GM18507 (cell line): ENCODE measurements at places on chromosomes 6 and 20.

DNA sequence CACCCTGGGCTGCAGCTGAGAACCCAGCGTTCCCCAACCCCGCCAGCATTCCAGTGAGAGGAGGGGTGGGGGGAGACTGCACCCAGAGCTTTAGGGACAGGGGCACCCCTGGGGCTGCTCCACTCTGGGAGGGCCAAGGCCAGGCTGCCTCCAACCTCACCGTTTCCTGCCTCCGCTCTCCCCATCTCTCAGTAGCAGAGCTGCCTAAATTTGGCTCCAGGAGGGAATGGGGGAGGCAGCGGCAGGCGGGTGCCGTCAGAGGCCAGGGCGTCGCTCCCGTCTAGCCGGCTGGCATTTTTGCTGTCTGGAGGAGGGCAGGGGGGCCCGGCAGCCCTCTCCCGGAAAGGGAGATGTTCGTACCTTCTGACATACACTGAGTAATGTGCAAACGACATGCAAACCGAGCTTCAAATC is 46.6 kb downstream of the NOL4L start:
- no peak for DNase-seq

DNA sequence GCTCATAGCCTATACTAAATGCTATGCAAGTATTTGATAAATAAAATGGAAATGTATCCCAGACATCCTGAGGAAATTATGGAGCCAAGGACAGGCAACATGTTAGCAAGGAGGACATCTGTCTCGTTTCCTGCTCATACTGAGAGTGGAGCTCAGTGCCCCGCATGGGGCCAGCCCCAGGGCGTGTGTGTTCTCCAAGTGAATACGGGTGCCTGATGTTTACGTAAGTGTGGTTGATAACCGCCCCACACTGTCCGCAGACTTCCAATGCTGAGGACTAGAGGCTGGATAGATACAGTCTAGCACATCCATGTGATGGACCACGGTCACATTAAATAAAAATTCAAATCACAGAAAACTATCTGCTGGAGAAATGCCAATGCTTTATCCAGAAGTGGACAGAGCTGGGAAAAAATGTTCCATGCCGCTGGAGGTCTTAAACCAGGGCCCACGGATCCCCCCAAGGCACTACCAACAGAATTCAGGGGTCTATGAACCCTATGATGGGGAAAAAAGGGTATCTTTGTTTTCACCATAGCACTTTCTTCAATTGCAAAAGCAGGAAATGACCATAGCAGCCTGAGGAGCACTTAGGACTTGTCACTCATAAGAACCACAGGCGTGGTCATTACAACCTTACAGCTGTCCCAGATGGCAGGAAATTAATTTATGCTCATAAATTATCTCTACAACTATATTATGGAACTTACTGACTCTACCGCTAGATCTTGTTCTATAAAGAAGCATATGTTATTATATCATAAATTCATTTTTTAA is 24.9 kb downstream of the TGM2 start:
- no peak for DNase-seq

DNA sequence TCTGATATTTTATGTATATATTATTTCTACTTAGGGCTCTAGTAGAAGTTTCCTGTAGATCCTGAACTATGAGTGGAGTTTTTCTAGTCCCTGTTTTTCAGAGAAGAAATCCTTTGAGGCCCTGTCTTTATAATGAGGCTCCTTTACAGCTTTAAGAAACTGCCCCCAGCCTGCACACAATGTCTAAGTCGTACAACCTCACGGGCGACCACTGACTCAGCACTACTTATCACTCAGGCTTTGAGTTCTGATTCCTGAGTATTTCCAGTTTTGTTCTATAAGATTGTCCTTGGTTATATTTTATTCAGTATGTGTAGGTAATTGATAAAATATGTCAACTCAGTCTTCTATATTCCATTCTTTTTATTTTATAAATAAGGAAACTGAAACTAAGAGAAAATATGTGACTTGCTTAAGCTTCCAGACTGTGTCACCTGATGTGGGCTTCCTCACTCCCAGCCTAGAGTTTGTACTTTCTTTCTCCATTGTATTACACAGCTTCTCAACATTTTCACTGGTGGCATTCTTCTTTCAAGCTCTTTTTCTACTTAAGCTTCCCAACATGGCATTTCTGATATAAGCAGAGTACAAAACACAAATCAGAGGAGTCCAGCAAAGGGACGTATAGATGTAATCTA is 167.0 kb downstream of the TBX18 start:
- no peak for DNase-seq

GRCh38 chr6:56572788-56573471 is 69.8 kb downstream of the DST start:
- no peak for DNase-seq

DNA sequence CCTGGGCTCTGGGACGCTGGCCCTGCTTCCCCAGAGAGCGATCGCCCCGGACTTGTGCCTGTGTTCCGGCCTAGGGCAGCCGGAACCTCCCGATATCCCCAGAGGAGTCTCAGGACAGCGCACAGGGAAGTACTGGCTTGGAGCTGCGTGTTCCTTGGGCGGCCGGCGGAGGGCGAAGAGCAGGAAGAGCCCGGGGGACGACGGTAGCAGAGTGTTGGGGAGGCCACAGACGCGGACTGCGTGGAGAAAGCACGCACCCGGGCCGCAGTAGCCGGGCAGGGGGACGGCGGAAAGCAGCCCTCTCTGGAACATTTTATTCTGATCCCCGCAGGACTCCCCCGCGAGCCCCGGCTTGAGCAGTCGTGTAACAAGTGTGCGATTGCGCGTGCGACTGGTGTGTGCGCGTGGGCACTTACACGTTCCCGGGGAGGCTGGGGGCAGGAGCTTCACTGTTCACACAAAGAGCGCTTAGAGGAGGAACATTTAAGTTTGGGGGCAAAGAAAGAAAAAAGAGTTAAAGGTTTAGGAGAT is 36.1 kb downstream of the NCR2 start:
- DNase-seq = no peak

- no peak for DNase-seq
Measured at GRCh38 chr6:150633486-150633834, 33.8 kb downstream of the PLEKHG1 start.

DNA sequence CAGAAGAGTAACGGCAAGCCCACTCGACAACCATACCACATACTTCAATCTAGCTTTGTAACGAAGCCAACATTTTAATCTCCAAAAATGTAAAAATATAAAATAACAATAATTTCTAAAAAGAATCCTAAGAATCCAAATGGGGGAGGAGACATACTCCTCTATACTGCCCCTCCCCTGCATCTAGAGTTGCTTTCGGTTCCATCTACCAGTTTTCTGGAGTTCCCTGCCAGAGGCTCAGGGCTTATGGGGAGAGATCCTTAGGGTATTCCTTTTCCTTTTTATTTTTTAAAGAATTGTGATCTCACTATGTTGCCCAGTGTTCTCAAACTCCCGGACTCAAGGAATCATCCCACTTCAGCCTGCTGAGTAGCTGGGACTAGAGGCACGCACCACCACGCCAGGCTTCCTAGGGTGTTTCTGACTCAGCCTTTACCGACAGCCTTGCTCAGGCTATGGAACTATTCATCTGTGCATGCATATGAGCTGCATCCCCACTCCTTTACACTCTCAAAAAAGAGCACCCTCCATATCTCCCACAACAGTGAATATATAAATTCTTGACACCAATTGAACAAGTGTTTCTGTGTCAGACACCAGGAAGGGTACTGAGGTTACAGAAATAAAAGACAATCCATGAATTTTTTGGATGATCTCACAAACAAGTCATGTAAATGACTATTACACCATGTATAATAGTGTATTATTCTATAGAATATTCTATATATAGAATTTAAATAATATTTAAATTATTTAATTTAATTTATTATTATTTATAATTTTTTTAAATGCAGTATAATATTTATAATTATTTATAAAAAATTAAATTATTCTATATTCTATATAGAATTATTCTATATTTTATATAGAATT is 40.7 kb upstream of the UBR2 start:
- DNase-seq = no peak

- no peak for DNase-seq
Measured at GRCh38 chr6:120129228-120129627, 779.7 kb upstream of the MAN1A1 start.

- no peak for DNase-seq
Measured at GRCh38 chr20:20492521-20493332, 124.8 kb downstream of the INSM1 start.

DNA sequence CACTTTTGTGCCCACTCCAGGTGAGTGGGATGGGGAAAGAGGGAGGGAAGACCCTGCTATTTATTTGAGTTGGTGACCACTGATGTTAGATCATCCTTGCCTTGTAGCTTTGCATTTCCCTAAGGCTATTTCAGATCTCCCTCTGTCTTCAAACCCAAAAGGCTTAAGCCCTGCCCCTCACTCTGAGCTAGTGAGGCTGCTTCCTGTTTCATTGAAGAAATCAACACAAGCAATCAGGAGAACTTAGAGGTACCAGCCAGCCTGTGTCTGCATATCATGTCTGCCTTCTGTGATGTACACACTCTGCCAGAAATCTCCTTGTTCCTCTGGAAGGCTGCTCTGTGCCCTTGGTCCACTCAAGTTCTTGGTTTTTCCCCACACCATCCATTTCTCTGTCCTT is 135.3 kb downstream of the ARID1B start:
- DNase-seq = no peak

GRCh38 chr6:74937936-74938335 is 267.9 kb downstream of the COL12A1 start:
- no peak for DNase-seq

DNA sequence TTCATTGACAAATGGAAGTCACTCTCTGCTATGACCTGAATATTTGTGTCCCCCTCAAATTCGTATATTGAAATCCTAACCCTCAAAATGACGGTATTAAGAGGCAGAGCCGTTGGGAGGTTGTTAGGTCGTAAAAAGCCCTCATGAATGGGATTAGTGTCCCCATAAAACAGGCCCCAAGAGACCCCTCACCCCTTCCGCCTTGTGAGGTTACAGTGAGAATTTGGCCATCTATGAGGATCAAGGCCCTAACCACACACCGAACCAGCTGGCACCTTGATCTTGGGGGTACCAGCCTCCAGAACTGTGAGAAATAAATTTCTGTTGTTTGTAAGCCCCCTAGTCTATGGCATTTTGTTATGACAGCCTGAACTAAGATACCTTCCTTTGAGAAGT is 52.5 kb upstream of the SLC22A16 start:
- no peak for DNase-seq

DNA sequence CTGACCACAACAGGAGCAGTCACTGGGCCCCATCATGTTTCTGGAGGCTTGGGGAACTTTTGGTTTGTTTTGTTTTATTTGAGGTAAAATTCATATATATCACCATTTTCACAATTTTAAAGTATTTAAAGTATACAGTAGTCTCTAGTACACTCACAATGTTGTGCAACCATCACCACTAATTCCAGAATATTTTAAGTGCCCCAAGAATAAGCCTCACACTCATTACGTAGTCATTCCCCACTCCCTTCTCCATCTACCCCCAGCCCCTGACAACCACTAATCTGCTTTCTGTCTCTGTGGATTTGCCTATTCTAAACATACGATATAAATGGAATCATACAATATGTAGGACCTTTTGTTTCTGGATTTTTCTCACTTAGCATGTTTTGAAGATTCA is 29.0 kb downstream of the RTN4IP1 start:
- DNase-seq = no peak
